ENCODE measurements at places on chromosomes 2 and 18.
A peak's percentile ranks its signal among the peaks of the same experiment; 100 is the strongest.

GRCh38 chr18:44758861-44759631 lies 78.4 kb downstream of the SETBP1 start:
- no peak for DNase-seq

- no peak for DNase-seq
These were observed 19.1 kb upstream of the STEAP3 start for GRCh38 chr2:119204525-119204924.

DNA sequence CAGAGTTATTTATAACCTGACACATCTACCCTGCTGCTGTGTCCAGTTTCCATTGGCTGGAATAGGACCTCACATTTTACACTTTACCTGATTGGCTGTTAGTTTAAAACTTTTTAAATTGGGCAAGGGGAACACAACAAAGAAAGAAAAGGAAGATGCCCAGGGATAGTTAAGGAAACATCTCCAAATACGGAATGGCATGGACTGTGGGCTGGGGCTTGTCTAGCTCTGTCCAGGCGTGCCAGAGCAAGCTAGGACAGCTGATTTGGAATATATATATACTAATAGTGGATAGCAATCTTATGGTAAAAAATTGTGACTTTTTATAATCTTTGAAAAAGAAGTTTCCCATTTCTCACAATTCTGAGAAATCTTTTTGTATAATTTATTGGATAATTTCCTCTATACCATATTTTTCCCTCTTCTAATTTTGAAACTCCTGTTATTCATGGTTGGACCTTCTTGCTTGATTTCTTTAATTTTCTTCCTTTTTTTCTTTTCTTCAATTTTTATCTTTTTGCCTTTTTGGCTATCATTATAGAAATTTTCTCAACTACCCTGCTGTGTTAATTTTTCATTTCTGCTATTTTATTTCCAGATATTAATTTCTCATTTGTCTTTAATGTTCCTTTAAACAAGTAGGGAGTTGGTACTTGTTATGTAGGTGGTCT lies 55.9 kb downstream of the COMMD1 start:
- no peak for DNase-seq

- DNase-seq: no peak
These were observed 34.3 kb upstream of the SNORC start for GRCh38 chr2:232835687-232836208.

- no peak for DNase-seq
These were observed 102.1 kb upstream of the HS6ST1 start for GRCh38 chr2:128420776-128421175.

DNA sequence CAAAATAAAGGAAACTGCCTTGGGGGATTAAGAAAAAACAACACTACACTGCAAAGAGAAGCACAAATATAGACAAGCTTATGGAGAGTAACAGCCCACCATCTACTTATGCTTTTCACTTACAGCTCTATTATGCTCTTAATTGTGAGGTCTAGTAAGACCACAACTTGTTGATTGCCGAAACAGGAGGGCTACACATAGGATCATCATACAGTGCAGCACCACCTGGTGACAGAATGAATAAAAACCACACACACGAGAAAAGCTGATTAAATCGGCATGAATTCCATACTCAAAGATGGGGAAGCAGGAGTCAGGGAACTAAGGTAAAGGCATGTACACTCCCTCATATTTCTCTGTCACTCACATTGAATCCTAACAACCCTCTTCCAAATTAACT lies 259.2 kb downstream of the IKZF2 start:
- no peak for DNase-seq

GRCh38 chr2:193776988-193777387 lies 1582.3 kb upstream of the TMEFF2 start:
- DNase-seq: no peak

GRCh38 chr2:200797242-200797770 lies 14.4 kb upstream of the BZW1 start:
- DNase-seq: no peak

DNA sequence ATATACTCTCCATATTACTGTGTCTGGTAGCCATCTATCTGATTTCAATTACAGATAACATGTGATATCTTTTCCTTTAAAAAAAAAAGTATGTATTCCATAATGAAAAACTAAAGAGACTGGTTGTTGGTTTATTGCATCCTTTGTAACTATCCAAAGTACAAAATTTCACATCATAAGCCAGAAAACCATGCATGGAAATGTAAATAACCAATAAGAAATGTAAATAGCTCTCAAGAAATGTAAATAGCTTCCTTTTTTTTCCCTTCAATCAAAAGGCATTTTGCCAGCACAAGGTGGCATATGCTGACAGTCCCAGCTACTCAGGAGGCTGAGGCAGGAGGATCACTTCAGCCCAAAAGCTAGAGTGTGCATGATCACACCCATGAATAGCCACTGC lies 59.3 kb downstream of the ATL2 start:
- no peak for DNase-seq

GRCh38 chr2:213065583-213066442 lies 85.6 kb downstream of the IKZF2 start:
- DNase-seq: peak; percentile 39

DNA sequence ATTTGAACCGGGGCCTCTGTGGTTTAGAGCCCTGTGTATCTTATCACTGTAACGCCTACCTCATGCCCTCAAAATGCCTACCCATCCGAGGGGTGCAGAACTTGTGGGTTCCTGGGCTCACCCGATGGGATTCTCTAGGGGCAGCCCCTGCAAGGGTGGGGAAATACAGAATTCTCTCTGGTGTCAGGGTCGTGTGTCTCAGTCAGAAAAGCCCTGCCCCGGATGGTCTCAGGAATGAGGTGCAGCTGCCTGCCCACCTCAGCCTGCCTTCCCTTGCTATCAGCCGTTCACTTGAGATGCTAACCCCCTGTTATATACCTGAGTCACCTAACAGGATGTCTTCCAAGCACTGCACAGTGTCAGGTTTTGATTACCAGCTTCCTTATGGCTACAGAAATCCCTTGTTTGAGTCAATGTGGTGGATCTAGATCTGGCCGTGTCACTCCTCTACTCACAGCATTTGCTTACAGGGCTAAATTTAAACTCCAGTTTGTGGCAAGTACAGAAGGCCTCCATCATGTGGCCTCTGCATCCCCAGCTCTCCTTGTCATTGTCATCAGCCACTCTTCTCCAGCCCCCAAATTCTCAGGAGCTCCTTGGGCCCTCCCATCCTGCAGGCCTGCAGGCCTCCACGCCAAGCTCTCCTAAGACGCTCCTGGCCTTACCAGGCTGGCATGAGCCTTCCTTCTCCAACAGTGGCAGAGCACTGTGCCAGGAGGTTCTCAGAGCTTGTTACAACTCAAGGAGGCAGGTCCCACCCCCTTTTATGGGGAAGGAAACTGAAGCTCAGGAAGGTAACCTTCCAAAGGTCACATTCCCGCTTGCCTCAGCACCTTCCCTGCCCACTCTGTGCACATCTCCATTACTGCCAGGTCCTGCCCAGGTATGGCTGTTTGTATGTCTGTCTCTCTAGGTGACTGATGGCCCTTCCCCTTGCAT lies 14.3 kb upstream of the MAP3K2 start:
- DNase-seq: no peak

DNA sequence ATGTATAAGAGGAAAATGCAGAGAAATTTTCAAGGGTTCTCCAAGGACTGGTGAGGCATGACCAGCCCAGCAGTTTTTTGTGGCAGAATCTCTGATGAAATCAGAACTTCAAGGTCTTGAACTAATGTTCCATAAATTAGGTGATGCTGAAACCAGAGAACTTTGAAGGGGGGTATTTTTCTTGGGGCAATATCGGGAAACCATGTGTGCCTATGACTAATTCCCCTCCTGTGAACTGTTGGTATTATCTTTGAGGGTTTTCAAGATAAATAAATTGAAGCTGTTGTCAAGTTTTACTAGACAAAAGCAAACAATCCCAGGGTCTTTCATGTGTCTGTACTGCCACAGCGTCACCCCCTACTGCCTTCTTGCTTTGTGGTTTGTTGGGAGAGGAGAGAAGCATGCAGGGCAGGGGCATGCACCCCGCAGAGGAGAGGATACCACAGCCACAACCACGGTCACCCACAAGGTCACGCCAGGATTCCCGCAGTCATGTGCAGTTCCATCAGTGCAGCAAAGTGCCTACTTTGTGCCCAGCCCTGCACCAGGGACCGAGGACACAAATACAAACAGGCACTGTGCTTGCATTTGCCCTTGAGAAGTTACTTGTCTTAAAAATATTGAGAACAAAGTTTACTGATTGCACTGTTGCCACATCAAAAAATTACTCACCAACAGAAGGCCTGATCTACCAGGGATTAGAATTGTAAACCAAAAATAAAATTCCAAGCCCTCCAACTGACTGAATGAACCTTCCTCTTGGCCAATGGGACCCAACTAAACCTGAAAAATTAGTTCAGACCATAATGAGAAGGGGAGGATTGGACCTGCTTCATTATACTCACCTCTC lies 413.3 kb upstream of the TRIB2 start:
- no peak for DNase-seq

GRCh38 chr2:220775856-220776488 lies 796.1 kb downstream of the EPHA4 start:
- DNase-seq: no peak

DNA sequence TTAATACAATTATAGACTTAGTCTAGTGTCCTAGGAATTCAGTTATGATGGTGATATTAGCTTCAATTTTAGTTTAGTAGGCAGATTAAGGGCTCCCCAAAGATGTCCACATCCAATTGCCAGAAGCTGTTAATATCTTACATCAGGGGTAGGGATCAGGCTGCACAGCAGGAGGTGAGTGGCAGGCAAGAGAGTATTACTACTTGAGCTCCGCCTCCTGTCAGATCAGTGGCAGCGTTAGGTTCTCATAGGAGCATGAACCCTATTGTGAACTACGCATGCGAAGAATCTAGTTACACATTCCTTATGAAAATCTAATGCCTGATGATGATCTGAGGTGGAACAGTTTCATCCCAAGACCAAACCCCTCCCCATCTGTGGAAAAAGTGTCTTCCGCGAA lies 54.9 kb downstream of the NYAP2 start:
- DNase-seq: no peak

DNA sequence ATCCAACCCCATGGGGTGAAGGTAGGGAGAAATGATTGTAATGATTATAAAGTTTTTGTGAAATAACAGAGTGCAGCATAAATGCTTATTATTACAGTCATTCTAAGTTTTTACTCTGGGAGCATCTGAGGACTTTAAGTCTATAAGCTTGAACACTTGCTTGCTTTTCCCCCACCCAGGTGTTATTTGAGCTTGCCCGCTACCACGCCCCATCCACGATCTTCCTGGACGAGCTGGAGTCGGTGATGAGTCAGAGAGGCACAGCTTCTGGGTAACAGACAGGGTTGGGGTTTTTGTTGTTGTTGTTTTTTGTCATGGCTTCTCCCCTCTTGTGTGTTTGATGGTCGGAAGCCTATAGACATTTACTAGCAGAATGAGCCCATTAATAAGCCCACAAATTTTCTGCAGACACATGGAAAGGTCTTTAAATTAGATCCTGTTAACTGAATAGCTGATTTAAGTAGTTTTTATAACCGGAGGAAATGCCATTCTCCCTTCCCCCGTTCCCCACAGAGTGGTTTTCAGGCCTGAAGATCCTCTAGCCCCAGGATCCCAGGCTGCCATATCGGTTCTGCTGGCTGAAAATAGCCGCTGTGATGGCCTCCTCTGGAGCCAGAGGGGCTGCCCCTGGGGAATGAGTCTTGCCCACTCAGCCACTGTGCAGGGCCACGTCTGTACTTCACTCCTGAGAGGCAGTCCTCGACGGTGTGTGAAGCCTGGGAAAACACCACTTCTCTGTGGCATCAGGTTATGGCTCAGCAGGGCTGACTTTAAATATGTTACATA lies 39.9 kb upstream of the ELOA2 start:
- no peak for DNase-seq

DNA sequence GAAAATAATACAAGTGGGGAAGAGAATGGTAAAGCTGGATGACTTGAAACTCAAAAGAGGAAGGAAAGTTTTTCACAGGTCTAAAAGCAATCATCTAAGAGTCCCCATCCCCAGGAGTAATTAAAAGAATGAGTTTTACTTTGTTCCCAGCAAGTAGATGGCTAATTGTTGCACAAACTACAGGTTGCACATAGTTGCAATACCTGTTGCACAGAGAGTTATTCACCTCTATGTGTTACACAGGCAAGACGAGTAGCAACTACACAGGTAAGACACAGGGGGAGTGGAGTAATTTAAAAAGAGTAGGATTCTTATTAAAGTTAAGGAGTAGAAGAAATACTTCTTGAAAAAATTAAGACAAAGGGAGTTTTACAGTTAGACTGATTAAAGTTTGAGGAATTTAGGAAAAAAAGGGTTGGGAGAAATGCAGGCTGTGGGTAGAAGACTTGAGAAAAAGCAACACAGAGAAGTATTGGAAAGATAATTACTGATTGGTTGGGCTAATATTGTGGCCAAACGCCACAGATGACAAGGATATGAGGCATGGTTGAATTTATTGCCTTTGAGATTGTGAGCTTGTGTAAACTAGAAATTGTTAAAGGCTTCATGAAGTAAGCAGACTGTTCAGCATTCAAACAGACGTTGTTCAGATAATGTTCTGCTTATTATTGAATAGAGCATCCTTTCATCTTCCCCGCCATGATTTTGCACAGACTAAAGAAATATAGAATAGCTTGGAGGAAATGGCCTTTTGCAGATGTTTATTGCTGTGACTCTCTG lies 699.3 kb downstream of the NR4A2 start:
- DNase-seq: no peak

DNA sequence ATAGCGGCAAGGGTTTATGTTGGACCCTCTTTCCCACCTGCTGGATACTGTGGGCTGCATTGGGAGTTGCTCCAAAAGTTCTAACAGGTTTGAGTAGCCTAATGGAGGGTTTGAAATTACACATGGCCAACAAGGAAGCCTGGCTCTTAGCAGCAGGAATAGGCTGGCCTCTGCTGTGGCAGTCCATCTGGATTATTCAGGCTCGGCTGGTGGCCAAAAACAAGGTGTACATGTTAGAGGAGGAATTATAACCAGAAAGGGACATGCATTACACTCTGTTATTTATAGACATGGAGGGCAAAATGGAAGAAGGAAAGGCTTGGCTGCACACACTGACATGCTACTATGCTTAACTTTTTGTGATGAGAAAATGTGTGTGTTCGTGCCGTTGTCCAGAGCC lies 61.1 kb upstream of the NRXN1 start:
- no peak for DNase-seq

DNA sequence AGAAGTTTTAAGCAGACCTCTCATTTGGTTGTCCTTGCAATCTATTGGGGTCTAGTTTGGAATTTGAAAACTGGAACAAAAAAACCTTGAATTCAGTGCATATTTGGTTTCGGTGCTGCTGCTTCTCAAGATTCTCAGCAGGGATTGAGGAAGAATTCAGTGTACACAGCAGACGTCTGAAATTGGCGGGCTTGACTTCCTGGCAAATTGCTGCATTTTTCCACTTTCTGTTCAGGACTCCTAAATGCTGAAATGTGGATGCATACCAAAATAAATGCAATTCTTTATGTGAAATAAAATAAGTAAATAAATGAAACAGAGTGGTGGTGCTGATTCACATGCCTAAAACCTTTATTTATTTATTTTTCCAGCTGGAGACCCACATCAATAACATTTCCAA lies 332.4 kb upstream of the KYNU start:
- DNase-seq: no peak

DNA sequence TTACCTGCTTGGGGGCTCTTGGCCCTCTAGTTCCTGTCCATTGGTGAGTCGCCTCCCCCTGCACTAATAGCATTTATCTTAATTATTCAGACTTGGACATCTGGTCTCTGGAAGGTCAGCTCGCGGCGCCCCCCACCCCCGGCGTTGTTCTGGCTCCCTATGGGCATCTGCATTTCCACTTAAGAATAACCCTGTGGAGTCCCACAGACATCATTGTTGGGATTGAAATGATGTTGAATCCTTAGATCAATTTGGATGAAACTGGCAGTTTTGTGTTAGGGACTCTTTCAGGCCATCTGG lies 313.8 kb upstream of the HS6ST1 start:
- DNase-seq: no peak

Data from NCI-H1436 (cell line).